ENCODE measurements at places on chromosomes 6 and 20. TPM values are rescaled to one million over a fixed set of nuclear protein-coding genes. Genes with fewer than 3 reads are reported as not detected.
A peak's percentile ranks its signal among the peaks of the same experiment; 100 is the strongest.

The CST3 gene
- 679 TPM for total RNA-seq

DNA sequence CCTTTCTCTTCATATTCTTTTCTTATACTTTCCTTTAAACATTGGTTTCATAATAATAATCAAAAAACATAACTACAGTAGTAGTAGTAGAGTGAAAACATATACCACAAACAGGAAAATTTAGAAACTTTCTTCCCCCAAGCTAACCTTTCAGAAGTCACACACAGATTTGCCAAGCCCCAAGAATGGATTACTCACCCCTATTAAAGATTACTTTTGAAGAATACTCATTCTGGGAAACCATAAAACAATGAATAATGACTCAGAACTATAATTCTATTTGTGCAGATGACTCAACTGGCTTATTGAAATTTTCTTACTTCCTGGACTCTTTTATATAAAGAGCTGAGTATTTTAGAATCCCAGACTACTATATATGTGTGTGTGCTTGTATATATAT, 119.4 kb upstream of the GJE1 start:
- no peaks in the 10 kb centered on the region for H3K4me1 ChIP-seq
- no peak overlapping the region for H3K4me3 ChIP-seq
- H3K36me3 ChIP-seq: no peaks in the 10 kb centered on the region
- H3K27me3 ChIP-seq: no peaks in the 10 kb centered on the region
- no peak for DNase-seq

The LY86 gene
- 4.1 TPM for total RNA-seq

GRCh38 chr20:2299301-2299700, 3.5 kb downstream of the TGM3 start:
- H3K4me3 ChIP-seq: no peak overlapping the region
- no peaks in the 10 kb centered on the region for H3K27me3 ChIP-seq
- no peaks in the 10 kb centered on the region for H3K36me3 ChIP-seq
- peaks cover 4% of the 10 kb centered on the region for H3K4me1 ChIP-seq
- DNase-seq: peak; percentile 87
- peak overlapping the region; percentile 85 for H3K27ac ChIP-seq

DNA sequence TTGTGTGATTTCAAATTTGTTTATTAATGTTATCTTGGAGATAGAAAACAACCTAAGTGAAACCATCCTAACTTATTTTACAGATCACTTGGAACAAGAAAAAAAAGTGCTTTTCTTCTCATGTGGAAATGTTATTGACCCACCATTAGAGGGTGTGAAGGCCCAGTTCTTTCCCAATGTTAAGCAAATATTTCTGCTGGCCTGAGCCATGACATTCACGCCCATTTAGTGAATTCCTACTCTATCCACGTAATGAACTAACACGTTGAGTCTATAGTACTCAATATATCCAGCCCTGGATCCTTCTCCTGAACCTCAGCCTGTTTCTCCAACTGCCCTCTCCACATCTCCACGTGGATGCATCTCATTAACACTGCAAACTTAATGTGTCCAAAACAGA, 180.6 kb upstream of the ZFP64 start:
- H3K4me3 ChIP-seq: no peak overlapping the region
- H3K4me1 ChIP-seq: no peaks in the 10 kb centered on the region
- no peak overlapping the region for H3K27ac ChIP-seq
- no peaks in the 10 kb centered on the region for H3K27me3 ChIP-seq

All from right lobe of liver (tissue), 6 donors.